ENCODE measurements at places on chromosomes 6 and 20.
A peak's percentile ranks its signal among the peaks of the same experiment; 100 is the strongest.

DNA sequence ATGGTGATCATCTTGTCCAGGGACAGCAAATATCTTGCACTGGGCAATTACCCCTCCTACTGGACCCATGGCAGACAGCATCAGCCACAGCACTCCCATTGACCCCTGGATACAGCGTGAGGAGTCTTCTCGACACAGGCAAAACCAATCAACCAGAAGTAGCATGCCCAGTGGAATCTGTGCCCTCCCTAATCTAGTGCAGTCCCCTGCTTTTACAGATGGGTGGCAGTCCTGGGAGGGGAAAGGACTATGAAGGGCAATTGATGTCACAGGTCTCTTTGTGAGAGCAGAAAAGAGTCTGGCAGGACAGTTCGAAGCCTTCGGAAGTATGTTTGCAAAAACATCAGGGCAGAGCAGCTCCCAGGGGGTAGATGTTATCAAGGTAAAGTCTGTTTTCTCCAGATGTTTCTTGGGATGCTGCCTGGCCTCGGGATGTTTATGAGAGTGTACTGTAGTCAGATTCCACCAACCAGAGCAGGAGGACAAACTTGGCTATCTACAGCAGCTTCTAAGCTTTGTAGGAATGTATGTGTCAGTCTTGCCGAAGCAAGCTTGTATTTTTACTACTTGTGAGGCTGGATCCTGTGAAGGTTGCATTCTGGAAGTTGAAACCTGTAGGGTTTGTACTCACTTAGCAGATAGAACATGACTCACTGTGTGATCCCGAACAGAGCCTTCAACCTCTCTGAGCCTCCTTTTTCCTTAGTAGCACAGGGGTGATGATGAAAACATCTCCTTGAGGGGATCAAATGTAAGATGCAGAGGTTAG, 63.0 kb upstream of the MYL9 start:
- no peak for DNase-seq

DNA sequence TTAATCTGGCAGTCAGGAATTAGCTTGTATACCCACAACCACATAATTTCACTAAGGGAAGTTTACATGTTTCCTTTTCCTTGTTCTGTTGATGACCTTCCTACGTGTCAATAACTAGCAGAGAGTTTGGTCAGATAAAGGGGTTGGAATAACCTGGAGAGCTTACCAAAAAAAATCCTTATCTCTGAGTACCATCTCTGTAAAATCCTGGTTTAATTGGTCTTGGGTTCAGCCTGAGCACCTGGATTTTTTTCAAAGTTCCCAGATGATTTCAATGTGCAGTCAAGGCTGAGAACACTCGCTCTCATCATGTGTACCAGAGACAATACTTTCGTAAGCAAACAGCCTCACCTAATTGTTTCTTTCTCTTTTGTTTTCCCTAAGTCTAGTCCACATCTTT, 483.8 kb upstream of the FLRT3 start:
- no peak for DNase-seq

- DNase-seq = no peak
Measured at GRCh38 chr6:157216570-157216969, 106.7 kb downstream of the TMEM242 start.

DNA sequence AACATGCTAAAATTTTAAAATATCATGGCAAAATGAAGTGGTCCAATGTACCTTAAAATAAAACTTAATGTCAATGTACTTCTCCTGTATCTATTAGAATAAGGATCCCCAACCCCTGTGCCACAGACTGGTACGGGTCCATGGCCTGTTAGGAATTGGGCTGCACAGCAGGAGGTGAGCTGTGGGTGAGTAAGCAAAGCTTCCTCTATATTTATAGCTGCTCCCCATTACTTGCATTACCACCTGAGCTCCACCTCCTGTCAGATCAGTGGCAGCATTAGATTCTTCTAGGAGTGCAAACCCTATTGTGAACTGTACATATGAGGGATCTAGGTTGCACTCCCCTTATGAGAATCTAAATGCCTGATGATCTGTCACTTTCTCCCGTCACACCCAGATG, 86.0 kb downstream of the SLC16A10 start:
- DNase-seq = no peak

- no peak for DNase-seq
Measured at GRCh38 chr6:137805622-137806021, 61.4 kb upstream of the TNFAIP3 start.

- DNase-seq = peak; percentile 87
Measured at GRCh38 chr20:44609516-44610312, 27.3 kb downstream of the PKIG start.

DNA sequence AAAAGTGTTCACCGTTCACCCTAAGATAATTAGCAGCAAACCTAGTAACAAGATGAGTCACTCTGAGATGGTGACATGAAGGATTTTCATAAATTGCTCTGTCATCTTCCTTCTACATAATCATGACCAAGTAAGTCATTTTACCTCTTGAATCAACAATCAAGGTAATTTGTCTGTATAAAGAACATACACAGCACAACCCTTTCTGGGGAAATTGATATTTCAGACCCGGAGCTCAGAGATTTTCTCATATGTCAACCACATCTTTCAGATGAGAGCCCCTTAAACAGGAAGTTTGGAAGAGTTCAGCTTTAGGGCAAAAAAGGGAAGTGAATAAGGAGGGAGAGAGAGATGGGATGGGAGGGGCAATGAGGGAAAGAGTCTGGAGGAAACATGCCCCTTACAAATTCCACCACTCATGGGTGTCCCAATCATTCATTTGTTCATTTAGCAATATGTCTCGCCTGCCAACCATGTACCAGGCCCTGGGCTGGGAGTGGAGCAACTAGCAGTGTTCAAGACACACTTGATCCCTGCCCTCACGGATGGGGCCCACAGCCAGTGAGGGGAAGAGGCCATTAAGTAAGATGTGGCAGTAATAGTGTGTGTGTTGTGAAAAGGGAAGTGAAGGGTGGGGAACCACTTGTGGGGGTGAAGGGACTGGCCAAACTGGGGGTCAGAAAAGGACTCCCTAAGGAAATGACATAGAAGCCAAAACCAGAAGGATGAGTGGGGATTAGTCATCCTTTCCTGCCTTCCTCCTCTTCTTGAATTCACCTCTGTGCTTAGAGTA, 190.9 kb downstream of the MAFB start:
- DNase-seq = no peak

GRCh38 chr20:63290677-63291472, 2.1 kb upstream of the COL20A1 start:
- DNase-seq = peak; percentile 3

DNA sequence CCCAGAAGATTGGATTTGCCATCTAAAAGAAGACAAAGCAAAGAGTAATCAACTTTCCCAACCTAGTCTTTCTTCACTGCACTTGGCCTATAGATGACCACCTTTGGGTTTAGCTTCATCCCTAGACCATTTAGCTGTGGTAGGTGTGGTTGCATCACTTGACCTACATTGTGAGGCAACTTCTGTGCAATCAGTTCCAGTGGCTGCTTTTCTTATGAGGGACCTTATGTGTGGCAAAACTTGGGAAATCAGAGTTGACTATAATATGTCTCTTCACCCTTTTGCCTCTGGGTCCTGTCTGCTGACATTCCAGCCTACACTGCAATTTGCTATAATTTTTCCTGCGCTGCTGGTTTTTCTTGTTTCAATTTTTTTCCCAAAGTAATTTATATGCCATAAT, 55.2 kb downstream of the PRDM13 start:
- no peak for DNase-seq

DNA sequence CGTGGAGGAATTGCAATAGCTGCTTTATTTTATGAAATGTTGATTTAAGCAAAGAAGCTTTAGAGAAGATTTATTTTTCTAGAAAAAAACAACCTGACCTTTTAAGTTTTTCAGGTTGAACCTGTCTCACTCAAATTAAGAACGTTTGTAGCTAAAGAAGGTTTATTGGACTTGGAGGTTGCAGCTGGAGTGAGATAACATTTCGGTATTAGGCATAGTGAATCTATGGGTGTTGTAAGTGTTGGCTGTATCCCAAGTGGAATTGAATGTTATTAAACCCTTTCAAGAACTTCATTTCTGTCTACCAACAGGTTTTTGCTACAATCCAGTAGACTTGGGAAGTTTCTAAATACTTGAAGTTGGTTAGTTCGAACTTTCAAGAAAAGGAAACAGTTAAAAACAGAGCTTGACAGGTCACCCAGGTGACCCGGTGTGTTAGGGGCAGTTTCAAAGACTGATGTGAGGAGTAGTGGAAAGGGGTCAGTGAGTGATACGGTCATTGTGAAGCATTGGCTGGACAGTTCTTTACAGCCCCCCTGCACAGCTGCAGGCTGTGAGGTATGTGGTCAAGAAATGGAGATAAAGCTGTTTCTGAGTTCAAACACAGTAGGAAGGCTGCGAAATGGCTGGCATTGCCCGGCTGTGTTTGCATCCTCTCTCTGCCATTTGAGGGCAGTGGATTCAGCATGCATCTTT, 2.4 kb upstream of the TBCC start:
- DNase-seq = no peak

GRCh38 chr6:15621203-15622044, 41.4 kb downstream of the DTNBP1 start:
- no peak for DNase-seq

DNA sequence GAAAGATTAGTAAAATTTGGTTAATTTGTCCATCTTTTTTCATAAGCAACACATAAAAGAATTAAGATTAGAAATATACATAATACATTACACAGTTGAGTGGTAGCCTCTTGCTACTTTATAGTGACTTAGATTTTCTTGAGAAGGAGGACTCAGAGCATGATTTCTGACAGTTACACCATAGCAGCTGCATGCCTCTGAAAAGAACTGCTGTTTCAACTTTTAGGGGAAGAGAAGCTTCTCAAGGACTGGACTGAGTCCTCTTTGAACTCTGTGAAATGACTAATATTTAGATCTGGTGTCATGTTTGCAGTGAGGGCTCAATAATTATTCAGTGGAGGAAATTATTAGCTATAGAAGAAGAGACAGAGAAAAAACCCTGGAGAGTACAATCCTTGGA, 272.5 kb downstream of the BTBD9 start:
- DNase-seq = no peak

DNA sequence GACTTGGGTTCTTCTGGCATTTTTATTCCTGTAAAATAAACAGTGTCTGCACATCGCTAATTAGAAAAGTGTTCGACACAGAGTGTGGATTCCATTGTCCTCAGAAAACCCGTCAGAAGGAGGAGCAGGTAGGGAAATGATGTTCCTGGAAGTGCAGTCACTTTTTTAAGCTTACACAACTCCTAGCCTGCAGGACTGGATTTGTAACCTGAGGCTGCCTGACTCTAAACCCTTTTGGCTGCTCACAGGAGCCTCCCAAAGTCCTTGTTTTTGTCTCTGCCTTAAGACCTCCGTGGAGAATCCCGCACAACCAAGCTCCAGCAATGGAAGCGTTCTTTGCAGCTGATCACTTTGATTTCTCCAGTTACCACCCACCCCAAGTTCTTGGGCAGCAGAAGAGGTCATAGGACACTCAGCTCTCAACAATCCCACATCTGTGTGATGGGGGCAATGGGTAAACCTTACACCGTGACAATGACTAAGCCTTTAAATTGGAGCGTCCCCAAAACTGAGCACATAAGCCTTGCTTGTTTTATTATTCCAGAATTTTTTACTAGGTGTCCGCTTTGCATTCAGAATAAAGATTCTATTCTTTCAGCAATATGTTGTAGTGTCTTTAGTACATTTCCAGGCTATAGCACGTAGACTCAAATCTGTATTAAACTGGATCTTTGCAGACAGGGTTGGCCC, 227.9 kb downstream of the TBXT start:
- no peak for DNase-seq

- DNase-seq = peak; percentile 93
Measured at GRCh38 chr6:28542440-28543296, 17.0 kb downstream of the GPX5 start.

DNA sequence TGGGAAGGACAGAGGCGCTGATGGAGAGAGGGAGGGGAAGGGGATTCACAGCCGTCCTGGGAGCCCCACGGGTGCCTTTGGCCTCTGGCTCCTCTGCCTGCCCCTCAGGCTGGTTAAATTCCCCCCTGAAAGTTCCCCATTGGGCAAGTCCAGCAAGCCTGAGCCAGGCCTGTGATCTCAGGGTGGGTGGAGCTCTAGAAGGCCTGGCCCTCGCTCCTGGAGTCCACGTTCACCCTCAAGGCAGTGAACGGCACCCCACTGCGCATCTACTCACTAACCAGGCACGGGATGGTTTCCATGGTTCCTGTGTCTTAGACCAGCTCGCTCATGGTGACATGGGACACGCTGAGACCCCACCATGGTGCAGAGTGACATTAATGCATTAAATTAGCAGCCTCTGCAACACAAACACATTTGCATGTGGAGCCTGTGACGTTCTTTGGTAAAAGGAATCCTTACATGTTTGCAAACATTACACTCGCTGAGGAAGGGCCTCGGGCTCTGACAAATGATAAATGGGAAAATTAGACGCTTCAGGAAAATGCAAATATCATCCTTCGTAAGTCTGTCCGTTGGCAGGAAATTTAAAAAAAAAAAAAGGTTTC, 452.7 kb downstream of the PREX1 start:
- DNase-seq = no peak

GRCh38 chr6:2376429-2377355, 131.3 kb upstream of the GMDS start:
- DNase-seq = no peak

- DNase-seq = peak; percentile 80
Measured at GRCh38 chr6:121437851-121438651, 2.6 kb downstream of the GJA1 start.

- DNase-seq = no peak
Measured at GRCh38 chr20:7608250-7608649, 332.0 kb downstream of the HAO1 start.

- peak; percentile 36 for DNase-seq
Measured at GRCh38 chr6:16759181-16759645, 2.0 kb downstream of the ATXN1 start.

DNA sequence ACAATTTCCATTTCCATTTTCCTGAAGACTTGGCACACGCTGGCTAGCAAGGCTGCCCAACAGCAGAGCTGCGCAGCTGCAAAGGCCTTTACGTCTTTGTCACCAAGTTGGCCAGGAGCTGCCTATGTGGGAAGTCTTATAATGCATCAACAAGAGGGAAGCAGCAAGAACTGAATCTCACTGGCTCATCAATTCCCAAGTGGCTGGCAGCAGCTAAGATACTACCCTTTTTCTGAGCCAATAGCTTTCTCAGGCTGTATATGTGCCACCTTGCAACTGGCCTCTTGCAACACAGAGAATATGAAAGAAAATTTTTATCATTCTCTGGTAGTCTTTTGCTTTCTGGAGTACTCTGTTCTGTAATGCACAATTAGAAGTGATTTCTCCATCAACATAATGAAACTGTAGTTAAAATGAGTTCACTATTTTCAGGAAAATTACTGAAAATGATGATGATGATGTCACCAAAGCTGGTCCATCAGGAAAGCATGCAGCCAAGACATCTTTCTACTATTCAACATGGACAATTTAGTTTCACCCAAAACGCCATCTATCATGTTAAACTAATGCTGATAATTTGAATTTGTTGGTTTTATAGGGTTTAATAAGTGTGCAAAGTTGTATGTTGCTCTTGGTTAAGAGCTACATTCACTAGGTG, 97.3 kb upstream of the FOXA2 start:
- DNase-seq = no peak

- no peak for DNase-seq
Measured at GRCh38 chr20:53839423-53840176, 230.8 kb downstream of the BCAS1 start.

- no peak for DNase-seq
Measured at GRCh38 chr6:36076178-36077063, 48.8 kb downstream of the MAPK14 start.

GRCh38 chr6:15581751-15582150, 81.1 kb downstream of the DTNBP1 start:
- no peak for DNase-seq

Data from kidney glomerular epithelial cell (primary cell).